ENCODE measurements at places on chromosomes 2 and 18.

DNA sequence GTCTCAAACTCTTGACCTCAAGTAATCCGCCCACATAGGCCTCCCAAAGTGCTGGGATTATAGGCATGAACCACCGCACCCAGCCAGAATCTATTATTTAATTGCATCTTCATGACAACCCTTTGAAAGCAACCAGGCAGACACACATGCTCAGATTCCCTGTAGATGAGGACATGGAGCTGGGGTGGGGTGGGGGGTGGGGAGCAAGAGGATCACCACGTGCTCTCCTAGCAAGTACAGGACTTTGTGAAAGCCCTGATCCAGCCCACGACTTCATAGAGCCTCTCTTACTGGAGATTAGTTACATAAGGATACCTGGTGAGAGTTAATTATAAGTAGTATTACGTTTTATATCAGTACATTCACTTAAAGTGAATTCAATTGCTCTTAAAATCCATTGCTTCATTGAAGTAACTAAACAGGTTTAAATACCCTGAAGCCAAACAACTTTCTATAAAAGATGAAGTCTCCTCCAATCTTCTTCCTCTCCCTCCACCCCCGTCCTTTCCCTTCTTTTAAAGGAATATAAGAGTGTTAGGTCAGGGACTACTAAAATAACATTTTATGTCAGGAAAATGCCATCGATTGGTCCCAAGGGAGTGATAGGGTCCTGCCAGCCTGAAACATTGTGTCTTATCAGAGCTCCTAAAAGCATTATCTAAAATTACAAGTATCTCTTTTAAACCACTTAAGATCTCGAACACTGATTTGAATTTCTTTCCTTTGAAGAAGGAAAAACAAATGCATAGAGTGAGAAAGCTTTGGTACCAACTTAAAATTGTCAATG lies 123.9 kb downstream of the EPHA4 start:
- DNase-seq: no peak

GRCh38 chr18:75104483-75104882 lies 104.5 kb downstream of the PTGR3 start:
- DNase-seq: no peak

- no peak for DNase-seq
These were observed 201.1 kb downstream of the PRKCE start for GRCh38 chr2:45852450-45853150.

GRCh38 chr2:10763461-10763800 lies 42.0 kb downstream of the ATP6V1C2 start:
- no peak for DNase-seq

GRCh38 chr2:160351956-160352355 lies 141.7 kb downstream of the RBMS1 start:
- DNase-seq: no peak

GRCh38 chr2:73916666-73917065 lies 10.0 kb upstream of the DGUOK start:
- no peak for DNase-seq

DNA sequence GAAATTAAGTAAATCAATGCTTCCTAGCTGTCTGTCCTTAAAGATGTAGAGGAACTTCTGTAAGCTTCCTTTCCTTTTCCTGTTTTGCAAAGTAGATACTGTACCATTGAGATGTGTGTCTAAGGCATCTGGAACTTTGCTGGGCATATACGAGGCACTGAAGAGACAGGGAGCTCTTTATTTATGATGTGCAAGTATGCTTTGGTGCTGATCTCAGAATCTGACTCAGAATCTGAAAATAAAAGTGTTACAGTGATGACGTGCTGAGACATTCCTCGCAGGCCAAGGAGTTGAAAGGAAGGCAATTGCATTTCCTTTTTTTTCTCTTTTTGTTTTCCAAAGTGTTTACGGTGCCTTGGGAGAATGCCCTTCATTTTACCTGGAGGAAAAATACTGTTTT lies 230.9 kb upstream of the RGPD4 start:
- DNase-seq: no peak

- no peak for DNase-seq
These were observed 113.7 kb upstream of the NRP2 start for GRCh38 chr2:205568620-205569019.
